ENCODE measurements at places on chromosomes 6 and 20. TPM values are rescaled to one million over a fixed set of nuclear protein-coding genes. Genes with fewer than 3 reads are reported as not detected.
A peak's percentile ranks its signal among the peaks of the same experiment; 100 is the strongest.

DNA sequence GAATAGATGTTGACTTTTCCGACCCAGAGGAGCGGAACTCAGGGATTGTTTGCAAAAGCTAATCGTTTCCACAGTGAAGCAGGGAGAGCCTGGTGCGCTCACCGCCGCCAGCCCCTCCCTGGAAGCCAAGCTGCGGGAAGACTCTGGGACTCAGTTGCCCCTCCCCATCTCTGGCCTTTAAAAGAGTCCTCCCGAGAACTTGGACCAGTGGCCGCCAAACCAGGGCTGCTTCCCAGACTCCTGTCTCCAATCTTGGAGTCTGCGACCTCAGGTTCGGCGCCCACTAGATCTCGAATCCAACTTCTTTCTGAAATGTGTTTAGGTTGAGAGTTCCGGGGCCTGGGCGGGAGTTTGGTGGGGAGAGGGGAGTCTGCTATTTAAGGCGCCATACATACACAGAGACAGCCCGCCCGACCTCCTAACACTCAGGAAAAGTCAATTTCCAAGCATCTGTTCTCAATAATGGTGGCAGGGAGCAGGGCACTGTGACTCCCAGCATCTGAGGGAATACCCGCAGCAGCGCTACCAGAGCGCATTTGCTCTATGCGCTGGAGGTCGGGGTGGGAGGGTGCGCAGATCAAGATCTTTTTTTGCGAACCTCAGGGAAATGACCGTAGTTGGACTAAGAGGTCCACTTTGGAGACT, 800 bp upstream of the GRIK2 start:
- DNase-seq: no peak

GRCh38 chr6:71034563-71035345, 77.9 kb upstream of the B3GAT2 start:
- DNase-seq: no peak

ZFP57 gene
- not detected for total RNA-seq

OVOL2 gene
- total RNA-seq: 0.86 TPM

JPH2 gene
- 0.17 TPM for total RNA-seq

RIMS4 gene
- 0.05 TPM for total RNA-seq

SYNCRIP gene
- total RNA-seq: 189 TPM

- DNase-seq: no peak
Observed at GRCh38 chr6:43699564-43700186, 12.1 kb upstream of the MRPS18A start.

DNA sequence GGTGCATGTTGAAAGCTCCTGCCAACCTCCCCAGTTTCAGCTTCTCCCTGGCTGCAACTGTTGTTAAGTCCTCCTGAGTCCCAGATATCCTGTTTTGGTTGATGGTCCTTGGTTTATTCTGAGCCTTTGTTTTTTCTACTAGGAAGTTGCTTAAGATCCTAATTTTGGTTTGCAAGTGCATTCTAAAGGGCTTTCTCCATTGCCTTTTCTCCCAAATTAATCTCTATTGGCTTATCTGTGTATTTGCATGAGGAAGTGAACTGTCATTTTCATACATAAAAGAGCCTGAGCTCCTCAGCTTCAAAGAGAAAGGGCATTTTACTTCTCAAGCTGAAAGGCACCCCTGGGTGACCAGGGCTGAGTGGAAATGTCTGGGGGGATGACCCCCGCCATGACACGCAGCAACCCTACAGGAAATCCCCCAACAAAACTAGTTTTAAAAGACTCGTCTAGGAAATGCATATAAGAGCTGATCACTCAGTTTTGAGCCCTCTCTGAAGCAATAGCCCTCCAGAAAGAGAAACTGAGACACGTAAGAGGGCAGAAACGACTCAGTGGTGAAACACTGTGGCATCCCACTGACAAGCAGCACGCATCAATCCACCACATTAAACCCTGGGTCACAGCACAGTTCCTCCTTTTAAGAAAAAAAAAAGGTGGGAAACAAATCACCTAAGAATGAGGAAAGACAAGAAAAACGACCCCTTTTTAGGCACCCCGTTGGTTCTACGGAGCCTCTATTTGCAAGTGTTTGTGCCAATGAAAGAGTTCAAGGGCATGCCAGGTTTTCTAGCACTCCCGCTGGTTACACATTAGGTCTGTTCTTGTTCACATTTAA, 140.9 kb downstream of the THBS2 start:
- DNase-seq: no peak

- DNase-seq: no peak
Observed at GRCh38 chr6:9403736-9404135, 968.4 kb upstream of the SLC35B3 start.

SLC35A1 gene
- 29.1 TPM for total RNA-seq

DNA sequence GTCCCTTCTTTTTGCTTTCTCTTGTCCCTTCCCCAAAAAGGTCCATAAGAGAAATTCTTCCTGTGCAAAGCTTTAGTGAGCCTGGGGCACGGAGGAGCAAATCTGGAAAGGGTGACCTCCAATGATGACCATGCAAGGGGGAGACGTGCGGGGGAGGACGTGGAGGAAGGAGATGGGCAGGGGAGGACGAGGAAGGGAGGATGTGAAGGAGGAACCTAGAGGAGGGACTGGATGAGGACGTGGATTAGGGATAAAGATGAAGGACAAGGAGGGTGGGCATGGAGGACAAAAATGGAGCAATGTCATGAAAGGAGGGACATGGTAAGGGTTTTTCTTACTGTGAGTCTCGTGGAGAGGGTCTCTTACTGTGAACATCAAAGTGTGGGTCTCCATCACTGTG, 139.5 kb downstream of the ERMARD start:
- no peak for DNase-seq

- DNase-seq: no peak
Observed at GRCh38 chr6:4066029-4066755, 12.7 kb downstream of the FAM217A start.

DNA sequence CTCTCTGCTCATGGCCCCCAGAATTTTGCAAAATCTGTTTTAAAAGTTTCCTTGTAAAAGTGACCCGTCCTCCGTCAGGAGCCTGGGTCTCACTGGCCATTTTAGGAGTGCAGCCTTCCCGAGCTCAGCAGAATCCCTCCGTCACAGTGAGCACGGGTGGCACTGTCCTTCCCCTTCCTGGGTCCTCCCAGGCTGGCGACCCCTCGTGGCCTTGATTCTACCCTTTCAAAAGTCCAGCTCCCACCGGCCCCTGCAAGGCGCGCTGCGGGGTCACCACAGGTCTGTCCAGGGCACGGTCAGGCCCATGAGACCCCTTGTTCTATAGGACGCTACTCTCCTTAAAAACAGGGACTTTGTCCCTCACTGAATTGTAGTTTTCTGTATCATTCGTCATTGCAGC, 112.7 kb downstream of the PSMB1 start:
- no peak for DNase-seq

DNA sequence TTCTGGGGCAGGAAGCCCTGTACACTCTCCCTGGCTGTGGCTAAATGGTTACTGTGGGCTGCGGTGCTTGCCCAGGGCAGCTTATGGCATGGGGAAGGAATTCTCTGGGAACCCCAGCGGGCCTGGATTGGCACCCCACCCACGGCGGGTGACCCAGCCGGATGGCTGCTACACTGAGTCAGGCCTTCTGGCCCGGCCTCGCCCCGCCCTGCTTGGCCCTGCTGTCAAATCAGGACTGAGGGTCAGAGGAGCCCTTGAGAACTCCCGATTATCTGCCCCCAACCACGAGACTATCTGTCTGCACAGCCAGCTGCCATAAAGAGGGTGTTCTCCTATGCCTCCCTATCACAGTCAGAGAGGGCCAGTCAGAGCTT, 7.3 kb upstream of the ITPR3 start:
- no peak for DNase-seq

FNDC11 gene
- total RNA-seq: 5.5 TPM

DNA sequence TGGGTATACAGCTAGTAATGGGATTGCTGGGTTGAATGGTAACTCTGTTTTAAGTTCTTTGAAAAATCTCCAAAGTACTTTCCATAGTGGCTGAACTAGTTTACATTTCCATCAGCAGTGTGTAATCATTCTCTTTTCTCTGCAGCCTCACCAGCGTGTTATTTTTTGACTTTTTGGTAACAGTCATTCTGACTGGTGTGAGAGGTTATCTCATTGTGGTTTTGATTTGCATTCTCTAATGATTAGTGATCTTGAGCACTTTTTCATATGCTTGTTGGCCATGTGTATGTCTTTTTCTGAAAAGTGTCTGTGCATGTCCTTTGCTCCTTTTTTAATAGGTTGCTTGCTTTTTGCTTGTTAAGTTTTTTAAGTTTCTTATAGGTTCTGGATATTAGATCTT, 194.2 kb upstream of the PHACTR1 start:
- DNase-seq: no peak

DNA sequence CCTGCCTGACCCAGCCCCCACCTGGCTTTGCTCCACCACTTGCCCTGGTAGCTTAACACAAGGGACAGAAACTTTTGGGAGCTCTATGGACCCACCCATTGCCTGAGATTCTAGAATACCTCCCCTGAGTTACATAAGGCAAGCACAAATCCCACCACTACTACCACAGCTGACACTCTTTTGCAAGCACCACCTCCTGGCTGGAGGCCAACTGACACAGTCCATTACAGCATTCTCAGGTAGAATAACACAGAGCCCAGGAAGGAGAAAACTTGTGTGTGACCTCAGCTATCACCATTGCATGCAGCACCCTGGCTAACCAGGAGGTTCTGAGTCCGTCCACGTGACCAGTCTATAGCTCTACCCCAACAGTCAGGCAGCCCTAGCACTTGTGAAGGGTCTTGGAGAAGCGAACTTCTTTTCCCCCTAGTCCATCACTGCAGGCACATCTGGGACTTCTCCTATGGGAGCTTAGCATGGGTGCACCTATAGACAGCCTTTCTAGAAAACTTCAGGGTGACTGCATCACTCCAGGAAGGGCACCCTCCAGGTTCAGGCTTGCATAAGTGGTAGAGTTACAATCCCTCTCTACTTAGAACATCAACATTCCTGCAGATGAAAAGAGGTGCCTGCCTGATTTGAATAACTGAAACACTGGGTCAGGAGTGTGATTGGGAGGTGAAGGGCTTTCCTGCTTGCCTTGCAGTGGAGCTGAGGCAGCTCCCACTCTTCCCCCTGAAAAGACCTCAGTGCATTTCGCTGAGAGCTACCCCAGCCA, 30.1 kb downstream of the CITED2 start:
- no peak for DNase-seq

CST1 gene
- not detected for total RNA-seq

DNA sequence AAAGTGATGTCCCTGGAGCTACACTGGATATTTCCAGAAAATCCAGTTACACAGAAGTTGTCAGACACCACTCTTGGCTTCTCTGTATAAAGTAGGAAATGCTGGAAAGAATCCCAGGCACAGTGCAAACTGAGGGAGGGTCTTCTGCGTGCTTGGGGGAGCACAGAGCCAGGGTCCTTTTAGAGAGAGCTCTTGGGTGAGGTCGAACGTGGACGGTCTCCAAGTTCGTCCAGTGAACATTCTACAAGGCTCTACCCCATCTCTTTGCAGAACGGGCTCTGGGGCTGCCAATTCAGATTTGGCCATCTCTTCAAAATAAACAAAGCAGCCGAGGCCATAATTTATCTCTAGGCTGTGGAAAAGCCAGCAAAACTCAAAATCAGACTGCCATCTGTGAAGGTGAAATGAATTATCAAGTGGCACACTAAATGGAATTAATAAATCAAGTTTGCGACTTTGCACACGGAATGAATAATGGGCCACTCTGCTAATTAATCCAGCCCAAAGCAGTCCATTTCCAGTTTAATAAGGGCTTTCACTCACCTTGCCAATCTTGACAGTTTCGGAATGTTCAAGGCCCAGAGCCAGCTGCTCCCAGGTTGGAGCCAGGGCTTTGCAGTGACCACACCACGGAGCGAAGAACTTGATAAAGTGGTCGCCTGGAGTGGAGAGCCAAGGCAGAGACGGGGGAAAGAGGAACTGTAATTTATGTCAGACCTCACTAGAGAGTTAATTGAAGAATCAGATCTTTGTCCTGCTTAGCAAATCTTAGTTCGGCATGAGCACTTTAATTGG, 19.3 kb downstream of the TXNDC5 start:
- no peak for DNase-seq

DNA sequence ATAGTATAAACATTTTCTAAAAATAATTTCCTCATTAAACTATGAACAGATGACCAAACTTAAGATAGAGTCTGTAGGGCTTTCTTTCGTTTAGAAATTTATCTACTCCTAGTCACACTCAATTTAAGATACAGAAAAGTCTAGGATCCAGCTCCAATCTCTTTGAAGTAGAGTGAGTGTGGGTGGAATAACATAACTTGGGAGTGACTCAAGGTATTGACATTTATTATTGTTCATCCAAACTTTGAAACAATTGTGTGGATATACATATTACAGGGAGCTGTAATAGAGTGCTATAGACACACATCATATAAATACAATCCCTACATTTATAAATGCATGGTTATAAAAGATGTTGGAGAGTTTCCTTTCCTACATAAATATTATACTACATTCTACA, 715.2 kb upstream of the MANEA start:
- no peak for DNase-seq

- peak; percentile 46 for DNase-seq
Observed at GRCh38 chr6:83429857-83430610, 817 bp downstream of the ME1 start.

CCNC gene
- 78.5 TPM for total RNA-seq

DNA sequence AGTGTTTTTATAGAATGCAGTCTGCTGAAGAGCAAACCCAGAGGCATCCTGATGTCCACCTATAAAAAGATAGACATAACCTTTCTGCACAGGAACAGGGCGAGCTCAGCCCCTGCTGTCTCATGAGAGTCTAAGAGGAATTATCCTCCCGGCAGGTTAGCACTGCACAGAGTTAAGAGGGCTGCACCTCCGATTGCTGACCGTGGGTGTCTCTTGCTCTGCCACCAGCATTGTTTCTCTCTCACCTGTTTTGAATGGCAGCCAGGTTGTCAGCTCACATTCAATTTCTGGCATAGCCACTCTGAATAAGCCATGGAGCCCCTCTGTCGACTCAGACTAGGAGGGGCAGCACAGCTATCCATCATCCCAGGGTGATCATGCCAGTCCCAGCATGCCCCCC, 211.2 kb downstream of the PHACTR1 start:
- DNase-seq: no peak

NKX2-4 gene
- total RNA-seq: not detected

DNA sequence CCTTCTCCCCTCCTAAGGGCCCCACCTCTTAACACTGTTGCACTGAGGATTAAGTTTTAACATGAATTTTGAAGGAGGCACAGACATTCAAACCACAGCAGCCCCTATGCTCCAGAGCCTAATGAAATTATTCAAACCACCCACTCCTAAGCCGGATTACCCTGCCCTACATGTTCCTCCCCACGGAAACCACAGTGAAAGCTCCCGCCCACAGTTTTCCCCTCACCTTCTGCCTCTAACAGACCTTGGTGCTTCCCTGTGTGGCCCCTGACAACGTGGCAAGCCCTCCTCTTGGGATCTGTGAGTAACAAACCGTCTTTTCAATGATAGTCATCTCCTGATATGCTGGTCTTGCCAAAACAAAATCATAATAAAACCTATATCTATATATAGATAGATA, 74.8 kb downstream of the RIN2 start:
- no peak for DNase-seq

RIPOR3 gene
- total RNA-seq: 0.22 TPM

- no peak for DNase-seq
Observed at GRCh38 chr6:111530667-111531066, 47.6 kb upstream of the REV3L start.
